ENCODE measurements at places on chromosomes 5 and 9. TPM values are rescaled to one million over a fixed set of nuclear protein-coding genes. Genes with fewer than 3 reads are reported as not detected.

DNA sequence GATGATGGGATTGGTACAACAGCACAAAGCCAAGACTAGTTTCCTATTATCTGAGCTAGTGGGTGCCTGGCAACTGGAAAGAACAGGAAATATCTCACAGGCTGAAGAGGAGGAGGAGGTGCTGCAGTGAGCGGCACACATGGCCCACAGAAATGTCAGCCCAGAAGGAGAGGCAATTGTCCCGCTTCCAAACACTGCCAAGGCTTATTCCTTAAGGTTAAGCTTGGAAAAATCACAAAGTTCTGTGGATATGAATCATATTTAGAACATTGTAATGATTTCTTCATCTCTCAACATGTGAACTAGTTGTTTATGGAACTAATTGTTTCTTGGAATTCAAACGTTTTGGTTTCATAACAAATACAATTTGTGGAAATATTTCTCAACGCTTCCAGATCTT, 1019.5 kb upstream of the SEMA6A start:
- no peak for DNase-seq

GRCh38 chr5:154367101-154367500, 78.7 kb upstream of the SAP30L start:
- no peak for DNase-seq

GRCh38 chr5:124419531-124419930, 326.9 kb downstream of the ZNF608 start:
- no peak for DNase-seq

The C5orf58 gene
- not detected for total RNA-seq

DNA sequence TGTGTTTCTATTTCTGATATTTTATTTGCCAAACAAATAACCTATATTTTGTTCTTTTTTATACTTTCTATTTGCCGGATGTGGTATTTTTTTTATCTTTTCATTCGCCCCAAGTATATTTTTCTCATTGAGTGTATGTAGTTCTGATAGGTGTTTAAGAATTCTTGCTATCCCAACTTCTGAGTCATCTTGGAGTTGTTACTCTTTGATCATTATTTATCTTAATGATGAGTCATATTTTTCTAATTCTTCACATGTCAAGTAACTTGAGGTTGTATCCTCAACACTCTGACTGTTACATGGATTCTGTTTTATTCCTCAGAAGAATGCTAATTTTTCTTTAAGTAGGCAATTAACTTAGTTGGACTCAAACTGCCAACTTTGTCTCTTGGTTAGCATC, 498.1 kb downstream of the TLE1 start:
- DNase-seq, result no peak

DNA sequence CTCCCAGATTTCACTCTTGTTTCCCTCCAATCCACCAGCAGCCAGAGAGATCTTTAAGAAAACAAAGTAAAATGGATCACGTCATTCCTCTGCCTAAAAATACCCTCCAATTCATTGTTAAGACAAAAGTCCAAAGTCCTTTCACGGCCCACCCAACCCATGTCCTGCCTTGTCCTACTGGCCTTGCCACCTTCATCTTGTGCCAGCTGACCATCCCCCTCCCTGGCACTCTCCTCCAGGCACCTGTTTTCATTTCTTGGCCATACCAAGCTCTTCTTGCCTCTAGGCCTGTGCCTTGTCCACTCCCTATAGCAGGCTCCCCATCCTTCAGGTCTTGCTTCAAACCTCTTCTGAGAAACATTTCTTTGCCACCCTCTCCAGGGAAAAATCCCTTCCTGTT, 307.6 kb downstream of the MSX2 start:
- no peak for DNase-seq

The MSX2 gene
- total RNA-seq, result not detected

DNA sequence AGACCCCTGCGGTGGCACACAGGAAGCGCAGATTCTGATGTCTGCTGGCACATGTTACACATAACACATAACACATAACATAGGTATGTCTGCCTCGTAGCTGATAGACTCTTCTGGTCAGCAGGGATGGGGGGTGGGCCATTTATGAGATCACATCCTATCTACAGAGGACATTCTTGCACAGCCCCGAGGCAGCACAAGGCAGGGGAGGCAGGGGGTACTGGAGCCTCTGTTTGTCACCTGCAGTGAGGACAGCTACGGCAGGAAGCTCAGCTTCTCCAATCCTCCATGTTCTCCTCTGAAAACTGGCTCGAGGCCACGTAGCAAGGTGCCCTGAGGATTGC, 16.7 kb upstream of the MED10 start:
- no peak for DNase-seq

DNA sequence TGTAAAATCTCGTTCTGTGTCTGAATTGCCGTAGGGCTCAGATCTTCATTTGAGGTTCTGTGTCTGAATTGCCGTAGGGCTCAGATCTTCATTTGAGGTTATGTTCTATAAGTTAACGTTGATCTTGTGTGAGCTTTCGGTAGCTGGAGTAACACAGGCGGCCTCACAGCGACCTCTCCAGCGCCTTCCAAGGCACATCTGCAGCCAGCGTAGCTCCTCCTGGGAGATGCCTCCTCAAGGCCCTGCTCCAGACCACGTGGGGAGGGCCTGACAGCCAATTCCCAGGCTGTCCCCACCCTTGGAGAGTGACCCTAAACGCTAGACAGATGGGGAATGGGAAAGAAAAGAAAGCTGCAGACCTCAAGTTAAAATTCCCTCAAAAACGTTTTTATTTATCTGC, 8.7 kb upstream of the AHRR start:
- DNase-seq, result no peak

GRCh38 chr5:156529892-156530291, 202.9 kb downstream of the SGCD start:
- no peak for DNase-seq

GRCh38 chr5:58759745-58760144, 176.9 kb downstream of the RAB3C start:
- no peak for DNase-seq

The SPATA6L gene
- total RNA-seq, result 0.78 TPM

The JADE2 gene
- 45.2 TPM for total RNA-seq

The SLC6A7 gene
- not detected for total RNA-seq

DNA sequence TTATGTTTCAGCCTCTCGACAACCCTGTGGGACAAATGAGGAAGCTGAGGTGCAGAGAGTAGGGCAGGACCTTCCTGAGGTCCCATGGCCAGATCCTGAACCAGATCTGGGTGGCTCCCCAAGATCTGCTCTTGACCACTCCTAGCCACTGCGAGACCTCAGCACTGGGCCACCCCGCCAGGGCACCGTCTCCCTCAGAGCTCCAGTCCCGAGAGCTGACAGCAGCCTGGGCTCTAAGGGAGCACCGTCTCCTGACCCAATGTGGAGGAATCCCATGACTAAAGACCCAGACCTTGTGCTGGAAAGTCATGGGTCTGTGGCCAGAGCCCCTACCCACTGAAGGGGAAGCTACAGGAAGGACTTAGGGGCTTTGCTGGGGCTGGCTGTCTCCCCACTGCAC, 4.5 kb upstream of the LMX1B start:
- no peak for DNase-seq

- no peak for DNase-seq
These were observed 6.9 kb downstream of the ADAM19 start for GRCh38 chr5:157568720-157569119.

The STC2 gene
- total RNA-seq, result 0.78 TPM

DNA sequence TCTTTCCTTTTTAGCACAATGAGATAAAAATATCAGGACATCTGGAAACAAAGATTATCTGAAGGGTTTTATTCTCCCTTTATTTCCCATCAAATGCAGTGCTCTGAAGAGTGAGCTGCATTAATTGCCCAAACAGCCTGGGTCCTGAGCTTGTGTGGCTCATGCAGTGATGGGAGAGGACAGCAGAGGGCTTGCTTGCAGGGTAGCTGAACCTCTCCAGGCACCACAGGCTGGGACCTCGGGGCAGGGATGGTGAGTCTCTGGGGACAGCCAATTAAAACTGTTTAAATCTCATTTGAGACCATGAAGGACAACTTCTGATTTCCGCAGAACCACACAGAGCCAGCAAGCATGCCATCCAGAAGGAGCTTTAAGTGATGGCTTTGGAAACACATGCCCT, 71.2 kb downstream of the PLAC8L1 start:
- no peak for DNase-seq

The TOPORS gene
- 11.3 TPM for total RNA-seq

- DNase-seq, result no peak
These were observed 61.0 kb downstream of the GTF3C4 start for GRCh38 chr9:132731230-132731629.

DNA sequence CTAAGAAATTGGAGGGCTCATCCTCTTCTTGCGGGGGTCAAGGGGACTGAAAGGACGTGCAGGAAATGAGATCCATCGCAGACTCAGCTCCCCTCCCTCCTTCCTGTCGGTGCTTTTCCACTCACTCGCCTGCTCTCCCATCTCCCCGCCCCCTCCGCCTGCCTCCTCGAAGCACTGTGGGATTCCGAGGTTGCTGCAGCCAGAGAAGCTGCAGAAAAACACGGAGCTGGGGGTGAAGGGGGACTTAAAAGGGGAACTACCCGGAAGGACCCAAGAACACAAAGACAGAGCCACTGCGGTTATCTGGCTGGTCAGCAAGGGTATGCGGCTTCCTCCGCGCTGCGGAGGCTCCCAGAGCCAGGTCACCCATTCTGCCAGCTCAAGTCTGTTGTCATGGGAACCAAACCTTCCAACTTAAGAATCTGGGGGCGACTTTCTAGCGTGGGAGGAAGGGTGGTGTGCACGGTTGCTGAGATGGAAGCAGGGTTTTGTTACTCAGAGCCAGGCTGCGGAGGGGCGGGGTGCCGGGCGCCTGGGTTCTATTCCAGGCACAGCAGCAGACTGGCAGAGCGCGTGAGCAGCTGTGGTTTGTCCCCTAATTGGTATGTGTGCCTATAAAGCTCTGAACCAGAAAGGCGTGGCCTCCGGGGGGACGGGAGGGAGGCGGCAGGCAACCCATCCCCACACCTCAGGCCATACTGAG, 24.9 kb downstream of the PCDHGC5 start:
- DNase-seq, result peak; percentile 81

DNA sequence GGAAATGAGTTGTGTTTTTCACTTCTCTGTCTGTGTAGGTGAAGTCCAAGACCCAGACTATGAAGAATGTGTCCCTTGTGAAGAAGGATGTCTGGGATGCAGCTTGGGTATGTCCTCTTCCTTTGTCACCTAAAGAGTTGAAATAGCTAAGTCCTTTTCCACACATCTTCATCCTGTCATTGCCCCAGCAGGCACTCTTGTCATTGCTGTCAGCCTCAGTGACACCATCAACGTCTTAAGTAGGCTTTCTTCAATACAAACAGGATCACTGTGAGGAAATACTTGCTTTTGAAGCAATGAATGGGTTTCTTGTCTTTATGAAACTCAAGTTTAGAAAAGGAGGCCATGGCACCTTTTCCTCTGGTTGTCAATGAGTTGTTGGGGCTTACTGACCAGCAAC, 153.6 kb downstream of the RFK start:
- DNase-seq, result no peak

DNA sequence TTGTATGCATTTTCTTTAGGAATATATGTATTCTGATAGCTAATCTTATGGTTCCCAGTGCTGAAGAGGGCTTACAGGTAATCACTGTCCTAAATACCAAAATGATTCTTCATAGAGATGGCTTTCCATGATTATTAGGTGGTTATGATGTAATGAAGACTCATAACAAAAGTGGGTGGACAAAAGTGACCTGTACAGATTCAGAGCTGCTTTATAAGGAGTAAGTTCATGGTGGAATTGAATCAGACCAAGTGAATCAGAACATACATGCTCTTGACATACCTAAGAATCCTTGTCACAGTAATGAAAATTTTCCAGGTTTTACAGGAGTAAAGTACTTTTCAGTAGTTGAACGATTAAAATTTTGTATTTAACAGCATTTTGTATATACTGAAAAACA, 105.6 kb downstream of the NIPBL start:
- DNase-seq, result no peak

DNA sequence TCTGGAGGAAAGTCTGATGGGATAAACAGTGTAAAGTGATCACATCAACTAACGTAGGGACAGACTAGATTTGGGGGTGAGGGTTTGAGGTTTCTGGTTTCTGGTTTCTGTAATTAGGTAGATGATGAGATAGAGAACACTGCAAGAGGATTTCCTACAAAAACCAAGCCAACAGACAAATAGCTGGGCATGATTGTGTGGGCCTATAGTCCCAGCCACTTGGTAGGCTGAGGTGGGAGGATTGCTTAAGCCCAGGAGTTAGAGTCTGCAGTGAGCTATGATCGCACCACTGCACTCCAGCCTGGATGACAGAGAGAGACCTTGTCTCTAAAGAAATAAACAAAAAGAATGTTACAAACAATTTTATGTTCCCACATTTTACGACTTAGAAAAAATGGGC, 34.4 kb upstream of the RNU6ATAC start:
- no peak for DNase-seq

DNA sequence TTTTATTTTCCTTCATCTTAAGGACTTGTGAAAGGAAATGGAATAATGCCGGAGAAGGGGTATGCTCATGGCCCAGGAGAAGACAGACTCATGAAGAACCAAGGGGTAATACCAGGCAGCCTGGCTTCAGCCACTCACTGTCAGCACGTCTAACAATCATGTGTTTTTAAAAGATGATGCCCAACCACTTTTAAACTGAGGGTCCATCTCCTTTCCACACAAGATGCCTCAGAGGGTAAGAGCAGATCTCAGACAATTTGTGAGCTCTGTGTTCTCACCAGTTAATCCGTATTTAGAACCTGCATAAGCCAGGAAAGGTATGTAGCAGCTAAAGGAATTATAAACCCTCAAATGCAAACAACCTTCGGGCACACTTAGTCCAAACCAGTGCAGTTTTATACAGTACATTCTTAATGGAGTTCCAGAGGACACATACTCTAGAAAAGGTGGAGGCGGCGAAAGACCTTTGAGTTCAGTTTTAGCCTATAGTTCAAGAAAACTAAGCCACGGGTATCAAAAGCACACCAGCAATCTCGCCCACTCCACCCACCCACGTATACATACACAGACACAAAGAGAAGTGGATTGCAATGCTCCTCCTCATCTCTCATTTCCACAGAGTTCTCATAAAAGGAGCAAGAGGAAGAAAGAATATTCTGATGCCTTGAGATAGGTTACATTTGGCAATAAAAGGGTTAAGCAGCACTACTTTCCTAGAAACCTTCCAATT, 2.6 kb downstream of the DIAPH1 start:
- DNase-seq, result no peak

DNA sequence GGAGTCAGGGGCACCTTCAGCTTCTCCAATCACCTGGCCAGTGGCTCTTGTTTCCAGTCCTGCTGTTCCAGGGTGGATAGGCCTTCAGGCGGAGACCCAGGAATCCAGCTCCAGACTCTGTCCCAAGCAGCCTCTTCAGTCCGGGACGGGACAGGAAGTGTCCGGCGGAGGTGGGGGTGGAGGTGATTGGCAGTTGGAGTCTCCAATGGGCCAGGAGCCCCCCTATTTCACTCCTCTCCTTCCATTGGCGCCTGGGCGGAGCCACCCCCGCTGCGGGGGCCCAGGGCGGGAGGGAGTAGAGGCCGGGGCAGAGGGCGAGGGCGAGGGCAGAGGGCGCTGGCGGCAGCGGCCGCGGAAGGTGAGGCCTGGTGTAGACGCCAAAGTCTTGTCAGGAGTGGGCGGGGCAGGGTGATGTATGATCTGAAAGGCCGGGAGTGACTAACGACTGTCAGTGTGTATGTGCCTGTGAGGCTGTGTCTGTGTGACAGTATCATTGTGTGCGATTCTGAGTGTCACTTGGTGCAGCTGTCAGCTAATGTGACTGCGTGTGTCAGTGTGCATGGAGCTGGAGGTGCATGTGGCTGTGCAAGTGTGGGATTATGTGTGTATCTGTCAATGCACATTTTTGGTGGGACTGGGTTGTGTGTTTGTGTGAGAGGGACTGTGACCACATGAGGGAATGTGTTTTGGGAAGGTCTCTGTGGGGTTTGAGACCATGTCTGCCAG, at the start of gene IL11RA:
Gene IL11RA, plus strand, starts transcription at position 310 of the 726 bp plus-strand sequence. CDS start 3,033 bp downstream, outside the sequence.
- peak; percentile 68 for DNase-seq

The CD180 gene
- total RNA-seq, result 0.14 TPM

The ADAM19 gene
- total RNA-seq, result 384 TPM
